ENCODE measurements at places on chromosomes 11 and 22. TPM values are rescaled to one million over a fixed set of nuclear protein-coding genes. Genes with fewer than 3 reads are reported as not detected.

DNA sequence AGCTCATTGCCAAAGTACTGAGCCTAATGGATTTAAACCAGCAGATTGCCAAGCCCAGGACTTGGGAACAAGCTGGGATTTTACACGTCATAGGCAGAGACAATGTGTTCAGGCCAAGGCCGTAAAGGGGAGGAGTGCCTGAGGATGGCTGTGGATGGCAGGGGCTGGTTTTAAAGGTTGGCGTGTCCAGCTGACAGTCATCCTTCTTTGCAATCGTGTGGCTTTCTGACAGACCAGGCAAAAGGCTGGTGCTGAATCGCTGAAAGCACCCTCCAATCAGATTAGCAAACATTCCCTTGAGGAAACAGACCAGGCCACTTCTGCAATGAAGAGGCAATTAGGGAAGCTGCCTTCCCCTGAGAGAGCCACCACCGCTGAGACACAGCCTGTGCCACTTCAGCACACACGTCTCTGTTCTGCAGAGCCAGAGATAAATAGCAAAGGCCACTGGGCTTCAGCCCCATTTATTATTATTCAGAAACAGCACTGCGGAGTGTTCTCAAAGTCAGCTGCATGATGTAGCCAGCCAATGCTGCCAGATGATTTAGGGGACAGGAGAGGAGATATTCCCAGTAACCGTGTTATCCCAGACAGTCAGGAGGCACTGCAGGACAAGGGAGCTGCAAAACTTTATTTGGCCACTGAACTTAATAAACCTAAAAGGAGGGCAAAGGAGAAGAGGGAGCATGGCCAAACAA is 54.2 kb upstream of the CSNK2A3 start:
- DNase-seq: peak; percentile 49

GRCh38 chr22:32325811-32326237 is 31.8 kb upstream of the RFPL3 start:
- DNase-seq: no peak

DNA sequence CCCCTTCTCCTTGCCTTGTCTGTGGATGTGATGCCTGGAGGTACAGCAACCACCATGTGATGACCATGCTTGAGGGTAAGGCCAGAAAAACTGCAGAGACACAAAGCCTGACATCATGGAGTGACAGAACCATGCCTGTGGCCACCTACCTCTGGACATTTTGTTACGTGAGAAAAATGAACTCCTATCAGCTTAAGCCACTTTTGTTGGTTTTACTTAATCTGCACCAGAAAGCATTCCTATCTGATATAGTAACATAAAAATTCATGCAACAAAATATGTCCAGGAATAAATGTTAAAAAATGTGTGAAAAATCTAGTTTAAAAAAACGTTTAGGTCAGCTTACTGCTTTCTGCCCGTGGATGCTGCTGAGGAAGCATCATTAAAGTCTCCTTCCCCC is 42.6 kb upstream of the P4HA3 start:
- DNase-seq: no peak

- peak; percentile 28 for DNase-seq
Measured at GRCh38 chr22:35600476-35600875, 16.7 kb downstream of the MB start.

- DNase-seq: no peak
Measured at GRCh38 chr11:14622223-14622954, 21.2 kb upstream of the PDE3B start.

HIPK3 gene
- total RNA-seq: 154 TPM

MMP10 gene
- total RNA-seq: not detected

Measured in adrenal gland (tissue), 19 donors.